Mesenteric fat pad (tissue), 1 donor: ENCODE measurements at places on chromosomes 3 and 15.

DNA sequence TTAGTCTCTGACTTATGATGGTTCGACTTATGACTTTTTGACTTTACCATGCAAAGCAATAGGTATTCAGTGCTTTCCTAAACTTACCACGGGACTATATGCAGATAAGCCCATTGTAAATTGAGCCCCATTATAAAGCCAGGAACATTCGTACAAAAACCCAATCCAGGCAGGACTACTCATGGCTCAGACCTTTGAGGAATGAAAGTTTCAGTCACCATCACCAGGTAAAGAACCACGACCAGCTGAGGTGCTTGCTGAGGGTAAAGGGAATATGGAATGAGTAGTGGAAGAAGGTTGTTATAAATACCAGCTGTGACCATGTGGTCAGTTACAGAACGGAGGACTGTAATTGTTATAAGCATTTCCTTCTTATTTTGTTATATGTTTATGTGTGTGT, 54.9 kb upstream of the BNC1 start:
- no peak for DNase-seq

- DNase-seq: no peak
These were observed 56.4 kb downstream of the ZNF621 start for GRCh38 chr3:40581166-40581565.

- peak; percentile 45 for DNase-seq
These were observed 25.6 kb upstream of the ATP2B2 start for GRCh38 chr3:10531031-10531430.

DNA sequence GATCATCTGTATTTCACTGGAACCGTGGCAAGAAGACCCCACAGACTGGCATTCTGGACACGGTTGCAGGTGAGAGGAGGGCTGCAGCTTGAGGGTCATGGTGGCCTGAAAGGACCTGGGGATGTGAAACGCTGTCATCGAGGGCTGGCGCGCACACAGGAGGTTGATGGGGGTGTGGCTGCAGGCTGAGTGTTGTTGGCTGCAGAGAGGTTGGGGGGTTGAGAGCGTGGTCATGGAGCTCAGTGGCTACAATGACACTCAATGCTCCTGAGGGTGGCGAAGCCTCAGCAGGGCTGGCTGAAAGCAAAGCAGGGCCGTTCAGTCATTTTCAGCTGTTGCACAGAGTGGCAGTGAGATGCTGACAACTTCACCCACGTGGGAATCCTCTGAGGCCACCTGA, 21.0 kb downstream of the CPN2 start:
- no peak for DNase-seq
